AG08395 (cell line): ENCODE measurements at places on chromosomes 13 and 19.
A peak's percentile ranks its signal among the peaks of the same experiment; 100 is the strongest.

DNA sequence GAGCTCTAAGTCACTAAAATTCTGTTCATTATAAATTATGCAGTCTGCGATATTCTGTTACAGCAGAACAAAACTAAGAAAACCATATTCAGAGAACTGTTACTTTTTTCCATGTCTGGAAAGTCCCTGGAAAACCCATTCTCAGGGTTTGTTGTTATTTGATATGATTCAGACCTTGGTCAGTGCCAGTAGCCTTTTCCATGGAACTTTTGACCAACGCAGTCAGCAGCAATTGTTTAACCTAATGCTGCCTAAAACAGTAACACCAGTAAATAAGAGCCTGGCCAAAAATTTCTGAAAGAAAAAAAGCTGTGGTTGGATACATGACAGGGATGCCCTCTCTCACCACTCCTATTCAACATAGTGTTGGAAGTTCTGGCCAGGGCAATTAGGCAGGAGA lies 402.7 kb downstream of the TBC1D4 start:
- DNase-seq: no peak

DNA sequence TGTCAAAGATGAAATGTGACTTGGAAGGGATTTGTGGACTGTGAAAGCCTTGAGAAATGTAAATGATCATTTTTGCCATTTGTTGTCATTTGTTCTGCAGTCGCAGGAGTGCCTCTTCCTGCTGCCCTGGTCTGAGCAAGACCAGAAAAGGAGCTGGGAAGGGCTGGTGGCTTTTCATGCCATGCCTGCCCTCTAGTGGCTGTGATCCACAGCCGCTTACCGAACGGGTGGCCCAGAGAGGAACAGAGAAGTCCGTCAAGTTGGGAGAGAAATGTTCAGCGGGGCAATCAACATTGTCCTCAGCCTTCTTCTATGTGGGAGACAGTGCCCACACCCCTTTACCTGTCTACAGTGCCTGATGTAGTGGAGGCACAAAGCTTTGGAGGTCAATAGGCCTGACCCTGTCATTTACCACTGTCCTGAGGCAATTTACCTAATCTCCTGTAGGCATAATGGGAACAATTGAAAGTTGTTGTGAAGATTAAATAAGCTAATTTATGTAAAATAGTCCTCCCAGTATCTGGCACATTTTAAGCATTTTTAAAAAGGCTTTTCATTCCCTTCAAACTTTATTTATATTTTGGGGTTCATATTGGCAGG lies 224.5 kb downstream of the B3GLCT start:
- peak; percentile 91 for DNase-seq

DNA sequence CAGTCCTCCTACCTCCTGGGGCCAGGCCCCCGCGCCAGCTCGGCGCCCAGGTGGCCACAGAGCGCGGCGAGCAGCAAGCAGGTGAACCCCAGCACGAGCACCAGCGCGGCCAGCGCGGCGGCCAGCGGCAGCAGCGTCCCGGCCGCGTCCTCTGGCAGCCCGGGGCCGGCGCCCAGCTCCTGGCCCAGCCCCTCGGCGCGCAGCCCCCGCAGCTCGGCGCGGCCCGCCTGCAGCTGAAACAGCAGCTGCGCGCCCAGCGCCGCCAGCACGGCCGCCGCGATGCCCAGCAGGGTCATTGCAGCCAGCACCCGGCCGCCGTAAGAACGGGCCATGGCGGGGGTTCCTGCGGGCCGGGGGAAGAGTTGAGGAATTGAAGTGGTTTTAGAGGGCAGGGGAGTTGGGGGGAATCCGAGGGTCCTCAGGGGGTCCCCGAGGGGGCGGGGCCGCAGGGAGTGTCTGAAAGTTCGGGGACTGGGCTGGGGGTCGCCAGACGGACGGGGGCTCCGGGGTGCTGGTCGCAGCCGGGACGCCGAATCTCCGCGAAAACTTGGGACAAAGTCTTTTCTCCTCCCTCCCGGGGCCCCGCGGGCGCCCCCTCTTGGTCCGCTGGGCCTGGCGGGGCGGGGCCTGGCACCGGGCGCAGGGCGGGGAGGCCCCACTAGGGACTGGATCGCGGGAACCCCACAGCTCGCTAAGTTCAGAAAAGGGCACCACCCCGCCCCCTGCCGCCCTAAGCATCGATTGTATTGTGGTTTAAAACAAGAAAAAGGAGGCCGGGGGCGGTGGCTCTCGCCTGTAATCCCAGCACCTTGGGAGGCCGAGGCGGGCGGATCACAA lies at the start of gene TMEM221:
TSS of gene TMEM221 (minus strand) at position 538 of the 837 bp plus-strand sequence. CDS start at position 332, 206 bp downstream.
- DNase-seq: peak; percentile 64

- peak; percentile 55 for DNase-seq
Measured at GRCh38 chr13:25375727-25376358, 4.1 kb downstream of the ATP8A2 start.
